B cell (primary cell): ENCODE measurements at places on chromosomes 13 and 19.
A peak's percentile ranks its signal among the peaks of the same experiment; 100 is the strongest.

DNA sequence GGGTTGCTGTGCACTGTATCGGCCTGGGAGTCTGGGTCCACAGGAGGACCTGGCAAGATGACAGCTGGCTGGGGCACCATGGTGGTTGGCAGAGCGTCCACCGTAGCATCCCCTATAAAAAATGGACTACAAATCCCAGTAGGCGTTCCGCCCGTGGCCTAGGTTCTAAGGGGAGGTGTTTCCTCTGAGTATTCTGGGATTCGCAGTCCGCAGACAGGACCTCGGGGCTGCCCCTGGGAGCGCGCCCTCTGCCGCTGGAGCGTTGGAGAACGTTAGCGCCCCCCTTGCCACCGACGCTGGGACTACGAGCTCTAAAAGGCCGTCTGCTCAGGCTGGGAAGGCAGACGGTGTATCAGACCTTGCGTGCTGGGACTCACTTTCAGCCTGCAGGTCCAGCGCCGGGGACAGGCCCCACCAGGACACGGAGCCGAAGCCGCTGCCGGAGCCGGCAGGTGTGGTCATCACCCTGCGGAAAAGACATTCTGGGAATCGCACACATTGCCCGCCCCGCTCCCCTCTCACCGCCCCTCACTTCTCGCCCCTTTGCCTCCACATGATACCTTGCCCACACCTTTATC is 372 bp downstream of the DNAAF3 start:
- peak; percentile 65 for DNase-seq

GRCh38 chr19:45130888-45131615 is 29.7 kb downstream of the NKPD1 start:
- DNase-seq: no peak

GRCh38 chr13:114111577-114111976 is 20.8 kb downstream of the RASA3 start:
- no peak for DNase-seq

DNA sequence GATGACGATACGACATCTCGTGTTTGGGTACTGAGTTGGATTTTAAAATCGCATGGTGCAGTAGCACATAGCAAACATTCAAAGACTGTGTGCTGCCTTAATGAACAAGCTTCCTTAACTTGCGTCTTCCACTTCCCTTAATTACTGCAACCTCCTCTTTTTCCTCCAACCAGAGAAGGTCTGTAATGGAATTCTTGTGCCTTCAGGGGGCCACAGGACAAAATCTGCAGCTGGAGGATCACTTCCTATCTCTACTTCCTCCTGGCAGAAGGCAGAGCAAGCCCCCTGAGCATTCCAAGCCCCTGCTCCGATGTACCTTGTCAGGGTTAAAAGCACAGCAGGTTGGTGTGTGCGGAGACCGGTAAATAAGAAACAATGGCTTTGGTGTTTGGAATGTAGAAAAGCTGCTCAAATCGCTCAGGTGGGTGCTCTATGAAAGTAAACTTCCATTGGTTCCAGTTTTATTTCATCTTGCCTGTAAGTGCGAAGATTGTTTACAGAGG is 151.3 kb upstream of the UQCRFS1 start:
- DNase-seq: no peak

DNA sequence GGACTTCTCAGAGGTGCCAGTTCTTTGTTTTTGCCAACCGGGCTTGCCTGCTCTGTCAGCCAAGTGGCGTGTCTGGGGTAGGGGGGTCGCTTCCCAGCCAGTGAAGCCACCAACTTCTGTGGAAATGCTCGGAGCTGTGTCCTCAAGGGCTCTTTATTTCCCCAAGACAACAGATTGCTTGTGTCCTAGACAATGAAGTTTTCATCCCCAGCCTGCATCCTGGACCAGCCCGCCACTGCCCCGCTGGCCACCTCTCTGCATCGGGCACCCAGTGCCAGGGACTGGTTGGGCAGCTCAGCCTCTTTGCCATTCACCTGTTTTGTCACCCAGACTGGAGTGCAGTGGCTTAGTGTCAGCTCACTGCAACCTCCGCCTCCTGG is 3.7 kb downstream of the RAB11B start:
- no peak for DNase-seq
